Thoracic aorta (tissue), 2 donors: ENCODE measurements at places on chromosomes 12 and 14. TPM values are rescaled to one million over a fixed set of nuclear protein-coding genes. Genes with fewer than 3 reads are reported as not detected.

GRCh38 chr12:124517260-124518050 lies 50.0 kb downstream of the NCOR2 start:
- H3K4me3 ChIP-seq, result peak overlapping the region; percentile 71
- DNase-seq, result peak; percentile 52
- no peaks in the 10 kb centered on the region for H3K27me3 ChIP-seq

DNA sequence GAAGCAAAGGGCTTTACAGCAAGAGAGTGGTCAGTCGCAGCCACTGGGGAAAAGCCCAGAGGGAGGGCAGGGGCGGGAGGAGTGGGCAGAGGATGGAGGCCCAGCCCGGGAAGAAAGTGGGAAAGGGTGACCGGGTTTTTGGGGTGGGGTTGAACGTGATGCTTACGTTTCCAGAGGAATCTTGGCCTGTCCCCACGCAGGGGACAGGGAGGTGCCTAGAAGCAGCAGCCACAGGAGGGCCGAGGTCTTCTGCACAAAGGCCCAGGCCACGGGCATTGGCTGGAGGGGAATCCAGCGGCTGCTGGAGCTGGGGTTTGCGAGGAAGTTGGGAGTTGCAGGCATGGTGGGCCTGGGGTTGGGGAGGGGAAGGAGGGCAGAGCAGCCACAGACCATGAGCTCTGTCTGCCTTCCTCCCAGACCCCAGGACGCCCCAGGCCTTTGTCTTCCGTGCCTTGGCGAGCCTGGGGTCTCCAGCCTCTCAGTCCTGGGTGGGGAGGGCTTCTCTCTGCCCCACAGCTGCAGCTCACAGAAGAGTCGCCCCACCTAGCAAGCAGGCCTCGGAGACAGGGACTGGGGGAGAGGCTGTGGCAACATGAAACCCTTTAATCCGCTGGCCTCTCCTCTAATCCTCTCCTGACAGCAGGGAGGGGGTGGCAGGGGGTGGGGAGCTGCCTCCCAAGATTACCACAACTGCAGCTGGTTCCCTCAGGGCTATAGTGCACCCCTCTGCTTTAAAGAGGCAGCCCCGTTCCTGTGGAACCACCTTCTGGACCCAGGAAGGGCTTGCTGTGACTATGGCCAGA lies at the start of gene CACNA2D4:
TSS of gene CACNA2D4 (minus strand) at position 572 of the 803 bp plus-strand sequence. CDS start at position 393, 179 bp downstream.
- no peak for DNase-seq
- peak within 1 kb of the TSS; percentile 45 for H3K4me3 ChIP-seq
- no peaks in the 10 kb centered on the region for H3K36me3 ChIP-seq
- no peak within 1 kb of the TSS for H3K27ac ChIP-seq

GRCh38 chr14:85252011-85252410 lies 277.9 kb upstream of the FLRT2 start:
- H3K4me1 ChIP-seq, result no peaks in the 10 kb centered on the region
- no peaks in the 10 kb centered on the region for H3K36me3 ChIP-seq
- H3K27ac ChIP-seq, result no peak overlapping the region
- no peak overlapping the region for H3K4me3 ChIP-seq

- no peak for DNase-seq
- H3K4me1 ChIP-seq, result no peaks in the 10 kb centered on the region
- H3K27me3 ChIP-seq, result no peaks in the 10 kb centered on the region
- no peak overlapping the region for H3K27ac ChIP-seq
Measured at GRCh38 chr12:47576289-47576945, 129.4 kb downstream of the RPAP3 start.

GRCh38 chr14:91270619-91271018 lies 26.1 kb upstream of the GPR68 start:
- H3K27me3 ChIP-seq, result no peaks in the 10 kb centered on the region
- H3K27ac ChIP-seq, result no peak overlapping the region
- H3K4me1 ChIP-seq, result peaks cover 7% of the 10 kb centered on the region
- no peak overlapping the region for H3K4me3 ChIP-seq

GRCh38 chr12:89706551-89706950 lies 2.1 kb downstream of the ATP2B1 start:
- no peak overlapping the region for H3K27ac ChIP-seq
- no peak for DNase-seq
- no peaks in the 10 kb centered on the region for H3K27me3 ChIP-seq
- H3K36me3 ChIP-seq, result no peaks in the 10 kb centered on the region

DNA sequence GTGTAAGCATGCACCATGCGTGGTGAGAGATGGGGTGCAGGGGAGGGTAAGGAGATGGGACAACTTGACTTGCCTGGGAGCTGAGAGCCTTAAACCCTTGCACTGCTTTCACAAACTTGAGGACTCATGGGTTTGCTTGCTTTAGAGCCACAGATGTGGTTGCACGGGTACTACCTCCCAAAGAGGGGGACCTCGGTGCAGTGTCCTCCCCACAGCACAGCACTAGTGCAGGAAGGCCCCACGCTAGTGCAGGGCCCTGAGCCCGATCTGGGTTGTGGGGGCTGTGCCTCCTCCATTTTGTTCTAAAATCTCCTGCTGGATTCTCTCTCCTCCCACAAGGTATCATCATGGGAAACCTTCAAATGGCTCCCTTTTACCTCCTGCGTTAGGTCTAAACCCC lies 11.2 kb downstream of the KRT72 start:
- no peak for DNase-seq
- H3K36me3 ChIP-seq, result no peaks in the 10 kb centered on the region
- H3K27ac ChIP-seq, result no peak overlapping the region
- H3K4me1 ChIP-seq, result no peaks in the 10 kb centered on the region
- H3K27me3 ChIP-seq, result no peaks in the 10 kb centered on the region
- H3K4me3 ChIP-seq, result no peak overlapping the region

- H3K36me3 ChIP-seq, result peaks cover 23% of the 10 kb centered on the region
- no peaks in the 10 kb centered on the region for H3K27me3 ChIP-seq
- H3K4me3 ChIP-seq, result no peak overlapping the region
- H3K4me1 ChIP-seq, result no peaks in the 10 kb centered on the region
- no peak overlapping the region for H3K27ac ChIP-seq
Measured at GRCh38 chr12:2457933-2458414, 336.8 kb upstream of the FKBP4 start.

DNA sequence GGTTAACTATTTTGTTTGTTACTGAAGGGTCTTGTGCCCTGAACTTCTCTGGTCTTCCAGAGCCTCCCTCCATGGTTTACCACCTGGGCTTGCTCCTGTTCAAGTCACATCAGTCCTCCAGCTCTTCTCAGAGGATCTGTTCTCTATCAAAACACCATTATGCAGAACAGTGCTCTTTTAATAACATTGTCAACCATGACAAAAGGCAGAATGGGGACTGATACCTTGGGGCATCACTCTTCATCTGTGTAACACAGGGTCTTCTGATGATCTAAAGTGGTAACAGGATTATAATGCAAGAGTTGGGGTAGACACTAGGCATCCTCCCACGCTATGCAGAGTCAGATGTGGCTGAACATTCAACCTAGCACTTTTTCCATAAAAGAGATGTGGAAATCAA lies 38.4 kb downstream of the ESR2 start:
- no peaks in the 10 kb centered on the region for H3K4me1 ChIP-seq
- H3K27me3 ChIP-seq, result no peaks in the 10 kb centered on the region
- no peak overlapping the region for H3K4me3 ChIP-seq

- no peaks in the 10 kb centered on the region for H3K27me3 ChIP-seq
- no peak overlapping the region for H3K4me3 ChIP-seq
- H3K27ac ChIP-seq, result no peak overlapping the region
- H3K36me3 ChIP-seq, result no peaks in the 10 kb centered on the region
- H3K4me1 ChIP-seq, result no peaks in the 10 kb centered on the region
Measured at GRCh38 chr12:72100854-72101253, 162.2 kb downstream of the TPH2 start.

GRCh38 chr12:130162267-130162666 lies at the start of gene FZD10:
Gene FZD10 (plus strand): TSS chr12:130162464. CDS start chr12:130162943, 479 bp downstream.
- DNase-seq, result no peak
- H3K4me1 ChIP-seq, result peaks cover 29% of the 10 kb centered on the region
- peak within 1 kb of the TSS; percentile 63 for H3K4me3 ChIP-seq
- no peaks in the 10 kb centered on the region for H3K36me3 ChIP-seq
- H3K27me3 ChIP-seq, result no peaks in the 10 kb centered on the region
- no peak within 1 kb of the TSS for H3K27ac ChIP-seq

GRCh38 chr12:69821032-69821455 lies 4.0 kb upstream of the MYRFL start:
- H3K4me3 ChIP-seq, result no peak overlapping the region
- H3K36me3 ChIP-seq, result no peaks in the 10 kb centered on the region
- no peaks in the 10 kb centered on the region for H3K27me3 ChIP-seq
- peaks cover 4% of the 10 kb centered on the region for H3K4me1 ChIP-seq

GRCh38 chr14:78567343-78567742 lies 397.2 kb downstream of the NRXN3 start:
- no peaks in the 10 kb centered on the region for H3K27me3 ChIP-seq
- no peak overlapping the region for H3K27ac ChIP-seq
- no peak for DNase-seq
- H3K4me1 ChIP-seq, result no peaks in the 10 kb centered on the region

DNA sequence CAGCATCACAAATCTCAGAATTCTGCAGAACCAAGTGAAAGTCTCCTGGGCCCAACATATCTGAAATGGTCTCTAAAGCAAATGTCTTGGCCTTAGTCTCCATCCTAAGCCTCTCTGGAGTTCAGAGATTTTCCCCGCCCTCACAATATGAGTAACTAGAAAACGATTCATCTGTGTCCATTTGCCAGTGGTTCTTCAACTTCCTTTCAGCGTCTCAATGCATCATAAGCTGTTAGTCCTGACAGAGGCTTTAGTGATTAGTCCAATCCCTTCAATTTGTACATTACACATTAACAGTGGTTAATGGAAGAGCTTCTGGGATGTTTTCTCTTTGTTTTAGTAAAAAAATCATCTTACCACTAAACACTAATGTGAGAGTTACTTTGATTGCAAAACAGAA lies 17.4 kb downstream of the NPC2 start:
- H3K36me3 ChIP-seq, result peaks cover 19% of the 10 kb centered on the region
- H3K4me3 ChIP-seq, result no peak overlapping the region
- H3K4me1 ChIP-seq, result peaks cover 2% of the 10 kb centered on the region
- no peak for DNase-seq

DNA sequence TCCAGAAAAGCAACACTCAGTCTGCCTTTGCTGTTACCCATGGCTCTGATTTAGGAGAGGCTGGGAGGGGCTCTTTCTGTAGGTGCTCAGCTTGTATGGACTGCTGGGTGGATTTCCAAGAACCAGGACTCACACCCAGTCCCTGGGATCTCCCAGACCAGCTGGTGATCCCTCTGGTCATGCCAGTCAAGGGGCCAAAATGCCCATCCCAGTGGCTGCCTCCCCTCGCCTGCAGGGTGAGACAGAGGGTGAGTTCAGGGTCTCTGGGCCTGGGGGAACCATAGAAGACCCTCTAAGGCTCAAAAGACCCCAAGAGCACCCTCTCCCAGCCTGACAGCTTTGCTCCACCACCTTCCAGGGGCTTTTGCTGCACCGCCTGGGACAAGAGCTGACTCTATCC lies 78.6 kb upstream of the MYL2 start:
- no peaks in the 10 kb centered on the region for H3K27me3 ChIP-seq
- H3K36me3 ChIP-seq, result no peaks in the 10 kb centered on the region
- H3K4me1 ChIP-seq, result no peaks in the 10 kb centered on the region
- DNase-seq, result no peak
- no peak overlapping the region for H3K4me3 ChIP-seq

- no peaks in the 10 kb centered on the region for H3K27me3 ChIP-seq
- DNase-seq, result no peak
- H3K36me3 ChIP-seq, result no peaks in the 10 kb centered on the region
Measured at GRCh38 chr14:94009767-94010166, 12.7 kb downstream of the CCDC197 start.

DNA sequence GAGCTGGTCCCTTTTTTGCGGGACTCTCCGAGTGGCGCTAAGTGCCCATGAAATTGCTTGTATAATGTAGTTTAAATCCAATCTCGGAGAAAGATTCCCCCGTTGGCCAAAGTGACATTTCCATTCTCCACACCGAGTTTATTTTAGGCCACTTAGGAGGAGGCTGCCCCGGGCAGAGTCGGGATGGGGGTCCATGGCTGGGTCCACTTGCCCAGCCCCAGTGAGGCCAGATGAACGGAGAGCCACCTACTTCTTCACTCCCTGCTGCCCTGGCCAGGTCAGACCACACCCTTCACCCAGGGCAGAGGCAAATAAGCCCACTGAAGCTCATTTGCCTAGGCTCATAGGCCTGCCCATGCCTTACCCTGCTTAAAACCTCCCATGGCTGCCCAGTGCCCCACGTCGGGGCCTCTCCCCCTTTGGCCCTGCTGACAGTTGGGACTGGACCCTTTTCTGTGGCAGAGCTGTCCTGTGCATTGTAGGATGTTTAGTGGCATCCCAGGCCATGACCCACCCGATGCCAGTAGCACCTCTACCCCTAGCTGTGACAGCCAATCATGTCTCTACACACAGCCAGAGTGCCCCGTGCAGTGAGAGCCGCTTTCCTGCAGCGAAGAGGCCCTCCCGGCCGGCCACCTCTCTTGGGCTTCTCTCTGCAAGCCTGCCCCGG lies 51.3 kb downstream of the FAM222A start:
- no peaks in the 10 kb centered on the region for H3K4me1 ChIP-seq
- no peak overlapping the region for H3K4me3 ChIP-seq
- H3K36me3 ChIP-seq, result no peaks in the 10 kb centered on the region
- H3K27me3 ChIP-seq, result no peaks in the 10 kb centered on the region
- no peak for DNase-seq

- H3K27me3 ChIP-seq, result no peaks in the 10 kb centered on the region
- H3K4me3 ChIP-seq, result no peak overlapping the region
- no peaks in the 10 kb centered on the region for H3K4me1 ChIP-seq
Measured at GRCh38 chr14:80605536-80605935, 336.0 kb downstream of the CEP128 start.

DNA sequence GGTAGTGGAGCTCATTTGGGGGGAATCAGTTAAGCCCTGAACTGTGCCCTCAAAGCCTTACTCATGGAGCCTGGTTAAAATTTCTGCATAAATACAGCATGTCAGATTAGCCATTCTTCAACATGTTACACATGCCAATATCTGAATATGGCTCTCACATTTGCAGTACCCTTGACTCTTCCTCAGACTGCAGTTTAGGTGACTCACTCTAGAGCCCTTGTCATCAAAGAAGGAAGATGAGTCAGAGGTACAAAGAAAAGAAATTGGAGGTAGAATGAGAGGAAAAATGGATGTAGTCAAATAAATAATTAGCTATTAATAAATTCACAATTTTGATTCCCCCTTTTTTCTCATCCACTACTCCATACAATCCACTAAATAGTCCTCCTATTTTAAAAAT lies 23.6 kb upstream of the OR4K2 start:
- DNase-seq, result no peak
- H3K4me3 ChIP-seq, result no peak overlapping the region
- no peaks in the 10 kb centered on the region for H3K27me3 ChIP-seq
- H3K36me3 ChIP-seq, result no peaks in the 10 kb centered on the region
- no peak overlapping the region for H3K27ac ChIP-seq

- no peak overlapping the region for H3K27ac ChIP-seq
- H3K36me3 ChIP-seq, result no peaks in the 10 kb centered on the region
- H3K4me1 ChIP-seq, result no peaks in the 10 kb centered on the region
- no peak overlapping the region for H3K4me3 ChIP-seq
- DNase-seq, result no peak
Measured at GRCh38 chr14:53285821-53286220, 132.7 kb upstream of the DDHD1 start.

- H3K36me3 ChIP-seq, result no peaks in the 10 kb centered on the region
- no peak overlapping the region for H3K4me3 ChIP-seq
- peaks cover under 1% of the 10 kb centered on the region for H3K4me1 ChIP-seq
- no peak for DNase-seq
Measured at GRCh38 chr12:182381-182892, 31.5 kb downstream of the SLC6A12 start.

Gene OTOGL
- total RNA-seq, result 0.14 TPM

Gene PTCSC3
- not detected for total RNA-seq

Gene GAS2L3
- 12.8 TPM for total RNA-seq

Gene POTEG
- total RNA-seq, result not detected

Gene KRT75
- total RNA-seq, result not detected

Gene WDHD1
- 1.8 TPM for total RNA-seq

Gene SOAT2
- total RNA-seq, result 0.99 TPM

Gene APOF
- not detected for total RNA-seq

Gene CNOT2
- 111 TPM for total RNA-seq
